HFFc6 (cell line): ENCODE measurements at places on chromosomes 4 and X.

DNA sequence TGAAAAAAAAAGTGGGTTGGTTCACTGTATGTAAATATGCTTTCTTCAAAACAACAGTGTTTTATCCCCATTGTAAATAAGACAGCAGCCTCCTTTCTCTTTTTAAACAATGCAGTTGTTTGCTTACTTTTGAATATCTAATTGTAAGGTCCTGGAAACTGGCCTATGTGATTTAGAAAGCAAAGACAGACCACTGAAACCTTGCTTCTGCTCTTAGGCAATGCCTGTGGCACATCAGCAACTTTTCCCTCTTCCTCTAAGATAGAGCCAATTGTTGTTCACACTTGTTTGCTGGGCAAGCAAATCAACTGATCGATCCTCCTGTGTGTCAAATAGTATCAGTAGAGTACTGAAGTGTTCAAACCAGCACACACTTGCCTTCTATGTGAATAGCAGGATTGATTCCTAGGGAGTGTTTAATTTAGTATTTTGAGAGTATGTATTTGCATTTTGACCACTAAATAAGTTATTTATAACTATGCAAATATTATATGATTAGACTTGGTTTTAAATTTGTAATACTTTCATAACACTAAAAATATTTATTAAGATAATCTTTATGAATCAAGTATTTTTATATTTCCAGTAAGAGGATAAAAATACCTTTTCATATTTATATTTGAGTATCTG is 55.4 kb upstream of the GRPR start:
- no peak for DNase-seq

DNA sequence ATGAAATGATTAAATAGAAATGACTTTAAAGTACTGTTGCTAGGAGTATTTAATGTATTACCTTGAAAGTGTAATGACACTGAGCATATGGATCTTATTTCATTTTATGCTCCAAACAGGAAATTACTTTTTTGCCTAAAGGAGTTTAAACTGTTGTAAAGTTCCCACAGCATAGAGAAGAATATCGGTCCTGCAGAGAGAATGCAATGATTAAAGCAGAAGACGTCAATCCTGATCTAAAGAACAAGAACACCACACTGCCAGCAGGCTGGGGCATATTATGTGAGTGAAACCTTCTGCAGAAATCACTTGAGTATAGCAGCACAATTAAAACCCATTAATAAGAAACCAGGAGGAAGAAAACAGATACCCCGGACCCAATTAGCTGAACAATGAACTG is 72.8 kb upstream of the CAMK2D start:
- no peak for DNase-seq

DNA sequence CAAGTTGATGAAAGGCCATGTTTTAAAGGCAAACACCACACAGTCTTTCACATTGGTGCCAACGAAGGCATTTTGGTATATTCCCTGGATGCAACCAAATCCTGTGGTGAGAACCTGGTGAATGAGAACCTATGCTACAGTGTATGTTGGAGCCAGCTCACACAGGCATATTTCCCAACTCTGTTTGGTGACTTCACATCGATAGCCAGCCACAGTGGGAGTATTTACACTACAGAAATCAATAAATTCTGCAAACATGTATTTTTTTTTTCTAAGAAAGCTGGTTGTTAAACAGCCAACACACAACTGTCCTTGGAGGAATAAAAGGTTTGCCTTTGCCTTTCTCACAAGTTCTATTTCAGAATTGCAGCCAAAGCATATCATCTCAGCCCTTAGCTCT is 691.0 kb downstream of the GRID2 start:
- DNase-seq, result no peak

GRCh38 chrX:25079020-25079419 is 63.3 kb upstream of the ARX start:
- no peak for DNase-seq

DNA sequence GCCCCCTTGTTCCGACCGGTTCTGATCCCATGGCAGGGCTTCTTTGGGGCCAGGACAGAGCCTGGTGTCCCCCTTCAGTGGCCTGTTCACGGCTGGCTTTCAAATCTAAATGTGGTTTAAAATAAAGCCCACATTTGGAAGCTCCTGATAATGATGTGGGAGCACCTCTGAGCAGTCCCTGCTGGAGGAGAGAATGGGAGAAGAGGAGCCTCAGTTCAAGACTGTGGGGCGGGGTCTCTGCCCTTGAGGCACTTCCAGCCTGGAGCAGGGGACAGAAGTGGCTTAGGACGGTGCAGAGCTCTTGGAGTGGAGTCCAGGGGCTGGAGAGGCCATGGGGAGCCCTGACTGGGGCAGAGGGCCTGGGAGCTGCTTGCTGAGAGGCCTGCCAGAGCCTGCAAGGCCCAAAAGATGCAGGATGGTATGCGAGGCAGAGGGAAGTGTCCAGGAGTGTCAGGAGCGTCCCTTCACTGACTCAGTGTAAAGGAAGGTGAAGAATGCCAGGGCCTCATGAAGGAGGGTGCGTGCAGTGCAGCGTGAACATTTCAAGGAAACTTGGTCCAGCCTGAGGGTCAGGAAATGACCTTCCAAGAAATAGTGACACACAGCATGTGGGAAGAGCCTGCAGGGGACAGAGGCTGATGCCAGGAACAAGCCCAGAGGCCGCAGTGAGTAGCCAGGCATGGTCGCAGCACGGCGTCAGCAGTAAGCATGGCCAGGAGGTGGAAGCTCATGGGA is 21.1 kb upstream of the TADA2B start:
- peak; percentile 96 for DNase-seq

- DNase-seq, result no peak
Measured at GRCh38 chrX:40550066-40550465, 30.7 kb upstream of the ATP6AP2 start.
